ENCODE measurements at places on chromosomes 13 and 19.

GRCh38 chr13:96141032-96141431 lies 51.1 kb downstream of the HS6ST3 start:
- DNase-seq, result no peak

GRCh38 chr19:53140351-53140750 lies 7.6 kb upstream of the ZNF415 start:
- no peak for DNase-seq

DNA sequence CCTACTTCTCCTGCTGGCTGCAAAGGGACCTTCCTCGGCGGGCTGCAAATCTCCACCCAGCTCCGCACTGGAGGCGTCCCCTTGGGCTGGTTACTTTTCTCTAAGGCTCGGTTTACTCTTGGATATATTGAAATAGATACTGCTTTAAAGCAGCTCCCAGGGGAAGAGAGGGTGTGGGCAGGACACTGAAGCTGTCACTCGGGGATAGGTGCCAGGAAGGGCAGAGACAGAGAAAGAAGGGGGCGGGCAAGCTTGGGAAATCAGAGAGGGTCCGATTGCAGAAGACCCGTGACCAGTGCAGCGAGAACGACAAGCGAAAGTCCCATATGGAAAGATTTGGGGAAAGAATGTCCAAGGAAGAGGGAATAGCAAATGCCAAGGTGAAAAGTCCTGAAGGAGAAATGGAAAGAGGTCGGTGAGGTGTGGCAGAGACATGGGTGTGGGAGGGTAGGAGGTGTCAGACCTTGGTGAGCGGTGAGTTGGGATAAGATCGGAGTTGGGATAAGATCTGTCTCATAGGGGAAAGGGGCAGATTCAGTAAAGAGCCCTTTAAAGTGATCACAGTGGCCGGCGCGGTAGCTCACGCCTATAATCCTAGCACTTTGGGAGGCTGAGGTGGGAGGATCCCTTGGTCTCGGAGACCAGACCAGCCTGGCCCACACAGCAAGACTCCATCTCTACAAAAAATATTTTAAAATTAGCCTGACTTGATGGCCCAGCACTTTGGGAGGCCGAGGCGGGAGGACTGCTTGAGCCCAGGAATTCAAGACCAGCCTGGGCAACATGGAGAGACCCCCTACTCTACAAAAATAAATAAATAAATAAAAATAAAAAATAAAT lies 618 bp downstream of the THSD8 start:
- no peak for DNase-seq

- no peak for DNase-seq
These were observed 52.3 kb downstream of the TMEM255B start for GRCh38 chr13:113811081-113811928.

- DNase-seq, result no peak
These were observed 524.1 kb upstream of the SLITRK5 start for GRCh38 chr13:87147076-87147475.

- no peak for DNase-seq
These were observed 703 bp downstream of the NEK3 start for GRCh38 chr13:52158629-52159158.

DNA sequence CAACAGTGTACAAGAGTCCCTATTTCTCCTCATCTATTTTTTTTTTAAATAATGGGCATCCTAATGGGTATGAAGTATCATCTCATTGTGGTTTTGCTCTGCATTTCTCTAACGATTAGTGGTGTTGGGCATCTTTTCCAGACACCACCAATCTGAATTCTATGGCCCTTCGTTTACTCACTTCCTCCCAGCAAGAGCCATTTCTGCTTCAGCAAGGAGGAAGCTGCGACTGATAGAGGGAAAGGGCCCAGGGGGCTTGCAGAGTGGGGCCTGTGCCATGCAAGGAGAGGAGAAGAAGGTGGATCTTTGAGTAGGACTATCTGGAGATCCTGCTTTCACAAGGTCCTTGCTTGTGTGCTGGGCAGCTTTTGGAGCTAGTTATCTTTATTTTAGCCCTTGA lies 58.0 kb downstream of the USPL1 start:
- DNase-seq, result no peak

- DNase-seq, result no peak
These were observed 5.0 kb downstream of the SIGLEC9 start for GRCh38 chr19:51129716-51130115.

GRCh38 chr19:46654621-46655152 lies 6.3 kb downstream of the DACT3 start:
- DNase-seq, result no peak

GRCh38 chr13:92963029-92963428 lies 263.6 kb upstream of the GPC6 start:
- DNase-seq, result no peak

DNA sequence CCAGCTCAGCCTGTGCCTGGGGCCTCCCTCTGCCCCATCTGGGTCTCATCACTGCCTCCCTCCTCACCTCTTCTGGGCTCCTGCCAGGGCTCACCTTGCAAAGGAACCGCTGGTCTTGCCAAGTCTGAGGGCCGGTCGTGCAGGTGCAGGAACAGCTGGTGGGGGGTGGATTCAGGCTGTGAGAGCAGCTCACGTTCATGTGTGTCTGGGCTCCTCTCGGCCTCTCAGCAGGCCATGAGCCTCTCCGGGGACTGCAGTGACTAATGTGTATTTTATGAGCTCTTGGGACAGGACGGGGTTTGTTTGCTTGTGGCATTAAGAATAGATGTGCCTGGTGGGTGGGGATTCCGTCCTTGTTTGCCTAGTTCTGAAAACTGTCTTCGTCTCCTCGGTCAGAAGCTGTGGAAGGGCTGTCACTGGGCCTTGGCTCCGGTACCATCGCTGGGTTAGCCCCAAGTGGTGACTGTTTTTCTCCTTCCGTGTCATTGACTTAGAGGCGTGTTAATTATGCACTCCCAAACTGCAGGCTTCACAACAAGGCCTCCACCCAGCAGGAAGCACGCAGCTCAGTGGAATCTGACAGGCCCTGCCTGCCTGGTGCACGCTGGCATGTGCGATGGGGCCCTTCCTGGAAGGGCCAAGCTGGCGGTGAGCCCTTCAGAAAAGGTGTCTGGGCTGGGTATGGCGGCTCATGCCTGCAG lies 77.6 kb downstream of the KDM4B start:
- DNase-seq, result no peak

- DNase-seq, result no peak
These were observed 8.9 kb downstream of the ZNF93 start for GRCh38 chr19:19909654-19910053.

DNA sequence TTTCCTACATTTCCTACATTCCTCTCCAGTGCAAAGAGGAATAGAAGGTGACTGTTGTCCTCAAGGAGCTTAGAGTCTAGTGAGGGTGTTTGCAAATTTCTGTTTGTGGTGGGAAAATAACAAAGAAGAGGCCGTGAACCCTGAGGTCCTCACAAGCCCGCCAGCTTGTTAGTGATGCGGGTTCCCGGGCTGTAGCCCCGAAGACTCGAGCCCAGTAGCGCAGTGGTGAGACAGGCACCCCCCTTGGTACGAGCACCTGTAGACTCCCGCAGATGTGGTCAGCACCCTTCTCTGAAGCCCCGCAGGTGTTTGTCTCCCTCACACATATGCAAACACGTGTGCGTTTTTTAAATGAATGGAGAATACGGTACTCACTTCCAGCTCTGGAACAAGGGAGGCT lies 26.5 kb upstream of the SPACA7 start:
- no peak for DNase-seq

- no peak for DNase-seq
These were observed 104.0 kb downstream of the SOX1 start for GRCh38 chr13:112170823-112171569.

DNA sequence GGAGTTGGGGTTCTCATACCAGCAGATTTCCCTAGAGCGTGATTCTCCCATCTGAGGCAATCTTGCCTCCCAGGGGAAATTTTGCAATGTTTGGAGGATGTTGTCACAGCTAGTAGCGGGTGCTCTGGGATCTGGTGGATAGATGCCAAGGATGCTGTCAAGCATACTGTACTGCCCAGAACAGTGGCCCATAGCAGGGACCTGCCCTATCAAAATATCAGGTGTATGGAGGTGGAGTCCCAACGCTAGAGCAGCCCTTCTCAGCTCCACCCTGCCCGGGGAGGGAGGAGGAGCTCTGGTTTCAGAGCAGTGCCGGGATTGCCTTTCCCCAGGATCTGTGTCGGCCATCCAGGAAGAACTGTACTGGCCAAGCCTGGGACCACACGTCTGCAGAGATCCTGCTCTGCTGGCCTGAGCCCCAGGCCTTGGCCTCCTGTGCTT lies 10.9 kb upstream of the QTRT1 start:
- DNase-seq, result no peak

DNA sequence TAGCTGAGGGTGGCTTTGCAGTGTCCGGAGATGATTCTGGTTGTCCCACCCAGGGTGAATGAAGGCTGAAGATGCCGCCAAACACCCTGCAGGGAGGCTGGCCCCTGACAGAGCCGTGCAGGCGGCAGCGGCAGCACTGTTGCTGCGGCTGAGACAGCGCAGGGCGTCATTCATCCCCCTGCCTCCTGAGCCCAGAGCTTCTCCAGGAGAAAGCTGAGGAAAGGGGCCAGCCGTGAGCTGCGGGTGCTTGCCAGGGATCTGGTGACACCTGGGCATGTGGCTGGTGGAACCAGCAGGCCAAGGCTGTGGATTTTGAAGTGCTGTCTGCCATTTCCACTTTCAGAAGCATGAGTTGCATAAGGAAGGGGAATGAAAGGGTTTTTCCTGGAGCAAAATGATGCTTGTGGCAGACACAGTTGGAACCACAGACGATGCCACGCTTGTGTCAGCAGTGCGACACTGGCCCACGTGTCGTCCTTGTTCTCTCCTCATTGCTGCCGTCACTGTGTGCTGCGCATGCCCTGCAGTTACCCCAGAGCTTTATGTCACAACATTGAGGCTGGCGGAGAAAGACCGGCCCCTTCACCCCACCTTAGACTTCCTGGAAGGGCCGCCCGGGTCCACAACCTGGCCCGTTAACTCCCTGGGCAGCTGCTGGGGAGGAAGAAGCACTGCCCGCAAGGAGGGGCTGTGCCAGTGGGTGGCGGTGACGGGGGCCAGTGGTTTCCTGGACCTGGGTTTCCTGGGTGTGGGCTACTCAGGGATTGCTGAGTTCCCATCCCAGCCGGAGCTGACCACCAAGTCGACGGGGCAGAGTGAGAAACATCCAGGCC lies 22.7 kb downstream of the TFDP1 start:
- no peak for DNase-seq

- no peak for DNase-seq
These were observed 11.0 kb downstream of the SIGLEC11 start for GRCh38 chr19:49949742-49950589.

DNA sequence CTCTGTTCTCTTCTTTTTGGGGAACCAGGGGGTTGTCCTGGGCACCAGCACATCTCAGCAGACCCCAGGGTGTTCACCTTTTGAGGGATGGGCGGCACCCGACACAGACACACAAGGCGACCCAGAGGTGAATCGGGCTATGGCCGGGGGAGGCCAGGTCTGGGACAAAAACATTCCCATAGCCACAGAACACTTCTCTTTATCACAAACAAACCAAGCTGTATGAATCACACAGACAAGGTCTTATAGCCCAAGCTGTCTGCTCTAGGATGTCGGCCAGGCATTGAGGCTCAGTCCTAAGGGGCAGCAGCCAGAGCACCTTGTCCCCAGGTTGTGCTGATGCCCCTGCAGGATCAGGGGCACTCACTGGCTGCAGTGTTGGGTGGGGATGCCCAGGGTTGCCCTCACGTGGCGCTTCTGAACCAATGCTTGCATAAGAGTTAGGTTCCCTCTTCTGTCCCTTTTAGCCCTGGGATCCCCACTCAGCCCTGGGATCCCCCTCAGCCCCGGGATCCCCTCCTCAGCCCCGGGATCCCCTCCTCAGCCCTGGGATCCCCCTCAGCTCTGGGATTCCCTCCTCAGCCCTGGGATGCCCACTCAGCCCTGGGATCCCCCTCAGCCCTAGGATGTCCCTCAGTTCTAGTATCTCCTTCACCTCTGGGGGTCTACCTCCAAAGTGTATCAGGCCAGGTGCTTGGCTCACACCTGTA lies 26.9 kb downstream of the MAU2 start:
- no peak for DNase-seq

DNA sequence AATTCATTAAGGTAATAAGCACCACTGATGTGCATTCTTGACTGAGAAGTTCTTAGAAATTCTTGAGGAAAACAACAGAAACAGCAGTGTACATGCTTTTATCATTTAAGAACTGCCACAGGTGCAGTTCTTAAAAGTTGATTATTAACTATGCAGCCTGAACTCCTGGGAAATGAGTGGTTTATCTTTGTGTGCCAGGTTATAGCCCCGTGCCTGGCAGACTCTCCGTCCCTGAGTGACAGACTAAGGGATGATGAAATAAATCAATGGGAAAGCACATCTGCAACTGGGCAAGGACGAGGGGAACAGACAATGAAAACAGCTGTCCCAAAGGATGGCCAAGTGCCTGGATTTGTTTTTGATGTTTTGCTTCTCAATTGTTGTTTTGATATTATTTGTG lies 84.4 kb upstream of the SPATA13 start:
- DNase-seq, result no peak

- no peak for DNase-seq
These were observed 35.4 kb downstream of the RFX2 start for GRCh38 chr19:6074709-6075403.

- no peak for DNase-seq
These were observed 17.0 kb downstream of the CYP2F1 start for GRCh38 chr19:41131186-41131585.

GRCh38 chr19:39971380-39972035 lies 543 bp downstream of the PSMC4 start:
- DNase-seq, result no peak

- no peak for DNase-seq
These were observed 22.6 kb downstream of the CARS2 start for GRCh38 chr13:110683203-110683883.

DNA sequence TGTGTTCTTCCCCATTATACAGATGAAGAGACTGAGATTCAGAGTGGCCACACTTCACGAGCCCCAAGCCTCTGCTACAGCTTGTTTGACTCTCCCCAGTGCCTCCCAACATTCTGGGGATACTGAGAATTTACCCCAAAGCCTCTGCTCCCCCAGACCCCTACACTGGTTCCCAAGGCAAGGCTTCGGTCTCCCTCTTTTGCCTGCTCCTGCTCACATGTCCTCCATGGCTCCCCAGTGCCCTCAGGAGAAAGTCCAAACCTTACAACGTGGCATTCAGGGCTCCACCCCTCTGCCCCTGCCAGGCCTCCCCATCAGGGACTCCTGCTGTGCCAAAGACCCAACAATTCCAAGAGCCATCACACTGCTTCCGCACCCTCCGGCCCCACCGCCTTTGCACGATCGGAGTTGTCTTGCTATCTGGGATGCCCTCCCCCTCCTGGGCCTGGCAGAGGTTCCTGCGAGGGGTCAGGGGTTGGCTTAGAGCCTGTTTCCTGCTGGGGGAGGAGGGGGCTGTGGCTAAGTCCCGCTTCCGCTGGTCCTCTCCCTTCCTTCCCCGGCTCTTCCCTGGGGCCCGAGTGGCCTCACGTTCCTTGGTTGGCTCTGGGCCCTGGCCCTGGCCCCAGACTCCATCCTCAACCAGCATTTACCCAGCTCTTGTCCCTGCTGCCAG lies 15.4 kb downstream of the GTPBP3 start:
- no peak for DNase-seq

GRCh38 chr19:3873151-3873550 lies 4.3 kb upstream of the ZFR2 start:
- DNase-seq, result no peak
